Effector memory CD4-positive, alpha-beta T cell (primary cell): ENCODE measurements at places on chromosomes 7 and 10.

- DNase-seq: peak; percentile 70
Observed at GRCh38 chr7:65216469-65216868, 157.2 kb upstream of the ZNF92 start.

GRCh38 chr7:108059526-108059925 is 56.6 kb upstream of the LAMB1 start:
- no peak for DNase-seq

- DNase-seq: no peak
Observed at GRCh38 chr10:106900016-106900652, 264.4 kb downstream of the SORCS1 start.

- no peak for DNase-seq
Observed at GRCh38 chr10:121049489-121049888, 198.3 kb downstream of the WDR11 start.

- no peak for DNase-seq
Observed at GRCh38 chr10:124536496-124537050, 75.0 kb downstream of the LHPP start.

GRCh38 chr10:129045599-129045998 is 421.4 kb upstream of the MGMT start:
- DNase-seq: no peak
